ENCODE measurements at places on chromosomes 12 and 14.

DNA sequence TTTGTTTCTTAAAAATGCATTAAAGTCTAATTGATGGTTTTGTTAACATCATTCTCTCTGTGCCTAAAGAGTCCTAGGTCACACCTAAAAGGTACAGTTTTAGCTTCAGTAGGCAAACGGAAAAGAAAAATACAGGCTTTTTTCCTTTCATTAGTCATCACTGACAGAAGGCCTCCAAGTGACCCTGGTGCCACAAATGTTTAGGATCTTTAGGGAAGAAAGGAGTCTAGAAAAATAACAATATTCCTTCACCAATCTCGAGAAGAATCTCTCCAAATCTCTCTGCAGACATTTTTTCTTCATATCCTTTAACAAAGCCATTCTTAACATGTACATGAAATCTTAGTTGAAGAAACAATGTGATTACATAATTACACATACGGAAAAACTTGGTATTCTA lies 2.0 kb downstream of the DENND5B start:
- DNase-seq, result no peak

DNA sequence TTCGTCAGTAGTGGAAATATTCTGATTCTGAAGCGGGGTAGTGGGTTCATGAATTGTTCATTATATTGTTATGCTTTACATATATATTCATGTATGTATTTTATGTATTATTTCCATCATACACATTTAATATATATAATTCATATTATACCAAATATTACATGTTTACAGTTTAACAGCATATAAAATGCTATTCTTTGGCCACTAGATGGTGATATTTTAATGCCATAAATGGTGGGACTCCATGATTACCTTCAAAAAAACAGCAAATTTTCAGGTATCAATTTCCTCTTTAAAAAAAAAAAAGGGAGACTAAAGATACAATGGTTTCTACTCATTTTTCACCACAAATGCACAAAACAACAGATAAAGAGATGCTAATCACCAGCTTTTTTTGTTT lies 41.0 kb downstream of the BDKRB1 start:
- DNase-seq, result no peak

- no peak for DNase-seq
Observed at GRCh38 chr12:93279565-93280412, 97.9 kb upstream of the NUDT4 start.

- no peak for DNase-seq
Observed at GRCh38 chr14:104332634-104333270, 194.4 kb downstream of the KIF26A start.

DNA sequence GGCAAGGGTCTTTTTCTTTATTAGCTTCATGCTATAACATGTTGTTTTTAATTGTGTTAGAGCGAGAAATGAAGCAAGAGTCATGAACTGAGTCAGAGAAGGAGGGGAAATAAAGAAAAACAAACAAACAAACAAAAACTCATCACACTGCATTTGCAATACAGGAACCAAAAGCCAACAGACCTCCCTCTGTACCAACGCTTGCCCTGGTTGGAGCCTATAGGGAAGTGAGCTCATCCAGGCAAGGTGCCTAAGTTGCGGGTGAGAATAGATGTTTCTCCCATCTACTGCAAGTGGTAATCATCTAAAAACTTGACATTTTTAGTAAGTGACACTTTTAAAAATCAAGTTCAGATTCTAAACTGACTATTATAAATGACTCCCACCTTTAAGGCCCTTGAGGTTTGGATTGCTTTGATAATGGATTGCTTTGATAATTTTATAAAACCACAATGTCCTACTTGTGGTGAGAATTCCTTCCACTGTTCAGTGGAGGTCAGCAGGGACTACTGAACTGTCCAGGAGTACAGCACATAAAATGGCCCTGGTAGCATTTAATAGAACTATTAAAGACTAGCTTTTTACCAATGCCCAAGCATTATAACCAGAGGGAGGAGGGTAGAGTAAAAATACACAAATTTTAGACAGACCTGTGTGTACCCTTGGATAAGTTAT lies 31.3 kb downstream of the SLC38A1 start:
- no peak for DNase-seq

DNA sequence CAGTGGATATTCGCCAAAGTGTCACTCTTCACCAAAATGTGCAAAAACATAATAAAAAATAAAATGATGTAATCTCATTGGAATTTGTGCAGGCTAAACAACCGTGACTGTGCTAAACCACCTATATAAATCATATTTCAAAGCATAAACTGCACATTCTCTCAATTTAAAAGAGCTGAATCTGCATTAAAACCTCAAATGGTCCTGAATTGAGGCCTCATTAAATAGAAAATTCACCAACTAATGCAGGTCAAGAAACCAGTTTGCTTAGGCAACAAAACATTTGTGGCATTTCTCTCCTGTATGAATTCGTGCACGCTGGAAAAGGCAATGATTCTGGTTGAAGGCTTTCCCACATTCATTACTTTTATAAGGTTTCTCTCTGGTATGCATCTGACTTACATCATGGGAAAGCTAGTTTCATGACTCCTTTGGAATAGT lies 80.1 kb upstream of the IFNG-AS1 start:
- DNase-seq, result no peak

DNA sequence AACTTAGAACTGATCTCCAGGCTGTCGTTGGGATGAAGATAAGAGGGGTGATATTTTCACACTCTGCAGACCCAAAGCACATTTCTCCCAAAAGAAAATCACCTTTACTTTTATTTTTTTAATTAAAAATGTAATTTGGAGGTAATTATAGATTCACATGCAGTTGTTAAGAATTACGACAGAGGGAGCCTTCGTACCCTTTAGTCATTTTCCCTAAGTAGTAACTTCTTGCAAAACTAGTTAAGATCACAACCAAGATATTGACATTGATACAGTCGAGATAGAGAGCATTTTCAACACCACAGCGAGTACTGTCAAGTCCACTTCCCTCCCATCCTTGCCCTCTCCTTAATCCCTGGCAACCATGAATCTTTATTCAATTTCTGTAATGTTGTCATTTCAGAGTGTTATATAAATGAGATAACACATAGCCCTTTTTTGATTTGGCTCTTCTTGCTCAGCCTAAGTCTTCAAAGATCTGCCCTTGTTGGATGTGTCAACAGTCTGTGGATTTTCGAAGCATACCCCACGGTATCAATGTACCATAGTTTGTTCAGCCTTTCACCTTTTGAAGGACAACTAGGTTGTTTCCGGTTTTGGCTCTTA lies 39.6 kb downstream of the DNAH10 start:
- no peak for DNase-seq

DNA sequence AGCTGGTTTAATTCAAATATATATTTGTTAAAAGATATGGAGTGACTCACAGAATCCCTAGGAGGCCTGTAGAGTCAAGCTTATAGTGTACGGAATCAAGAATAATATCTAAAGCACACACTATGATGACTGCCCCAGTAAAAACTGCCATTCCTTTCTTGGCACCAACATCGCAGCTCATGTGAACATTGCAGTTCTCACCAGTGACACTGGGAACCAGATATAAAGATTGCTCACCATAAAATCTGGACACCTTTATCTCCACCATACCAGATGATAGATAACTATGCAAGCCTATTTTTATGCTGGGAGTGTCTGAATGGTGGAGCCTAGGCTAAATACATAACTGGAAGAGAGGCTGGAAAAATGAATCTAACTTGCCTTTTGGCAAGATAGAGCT lies 463.9 kb upstream of the TBX3 start:
- DNase-seq, result no peak

DNA sequence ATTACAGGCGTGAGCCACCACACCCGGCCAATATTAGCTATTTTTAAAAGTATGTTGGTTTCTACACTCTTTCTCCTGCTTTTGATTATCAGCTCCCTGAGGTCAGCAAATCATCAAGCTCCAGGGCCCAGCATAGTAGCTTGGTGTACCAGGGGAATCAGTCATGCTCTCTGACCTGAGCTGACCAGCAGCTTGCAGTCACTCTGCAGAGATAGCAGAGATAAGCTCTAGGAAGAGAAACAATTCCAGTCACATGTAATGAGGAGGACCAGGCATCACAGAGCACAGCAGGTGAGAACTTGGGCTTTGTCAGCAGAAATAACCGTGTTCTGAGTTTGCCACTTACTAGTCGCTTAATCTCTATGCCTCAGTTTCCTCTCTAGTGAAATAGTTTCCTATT lies 8.5 kb downstream of the PLEKHD1 start:
- no peak for DNase-seq

- DNase-seq, result peak; percentile 40
Observed at GRCh38 chr12:9750276-9751203, 10.2 kb downstream of the CD69 start.

- no peak for DNase-seq
Observed at GRCh38 chr12:2082321-2082720, 29.5 kb downstream of the CACNA1C start.

GRCh38 chr12:104701756-104702155 lies 245.0 kb downstream of the CHST11 start:
- no peak for DNase-seq

DNA sequence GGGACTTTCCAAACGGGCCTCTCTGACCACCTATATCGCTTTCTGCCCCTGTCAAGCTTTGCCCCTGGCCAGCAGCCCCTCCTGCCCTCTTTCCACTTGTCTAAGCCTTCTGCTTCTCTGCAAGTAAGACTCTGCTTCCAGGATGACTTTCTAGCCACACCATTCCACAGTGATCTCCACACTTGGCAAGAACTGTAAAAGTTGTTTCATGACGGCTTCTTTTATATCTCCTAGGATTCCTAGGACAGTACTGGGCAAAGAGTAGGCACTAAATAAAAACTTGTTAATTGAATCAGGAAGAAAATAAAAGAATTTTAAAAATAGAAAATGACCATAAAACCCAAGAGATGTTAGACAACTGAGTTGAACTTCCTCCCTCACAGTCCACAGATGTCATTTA lies 1.8 kb upstream of the PTPN21 start:
- no peak for DNase-seq

DNA sequence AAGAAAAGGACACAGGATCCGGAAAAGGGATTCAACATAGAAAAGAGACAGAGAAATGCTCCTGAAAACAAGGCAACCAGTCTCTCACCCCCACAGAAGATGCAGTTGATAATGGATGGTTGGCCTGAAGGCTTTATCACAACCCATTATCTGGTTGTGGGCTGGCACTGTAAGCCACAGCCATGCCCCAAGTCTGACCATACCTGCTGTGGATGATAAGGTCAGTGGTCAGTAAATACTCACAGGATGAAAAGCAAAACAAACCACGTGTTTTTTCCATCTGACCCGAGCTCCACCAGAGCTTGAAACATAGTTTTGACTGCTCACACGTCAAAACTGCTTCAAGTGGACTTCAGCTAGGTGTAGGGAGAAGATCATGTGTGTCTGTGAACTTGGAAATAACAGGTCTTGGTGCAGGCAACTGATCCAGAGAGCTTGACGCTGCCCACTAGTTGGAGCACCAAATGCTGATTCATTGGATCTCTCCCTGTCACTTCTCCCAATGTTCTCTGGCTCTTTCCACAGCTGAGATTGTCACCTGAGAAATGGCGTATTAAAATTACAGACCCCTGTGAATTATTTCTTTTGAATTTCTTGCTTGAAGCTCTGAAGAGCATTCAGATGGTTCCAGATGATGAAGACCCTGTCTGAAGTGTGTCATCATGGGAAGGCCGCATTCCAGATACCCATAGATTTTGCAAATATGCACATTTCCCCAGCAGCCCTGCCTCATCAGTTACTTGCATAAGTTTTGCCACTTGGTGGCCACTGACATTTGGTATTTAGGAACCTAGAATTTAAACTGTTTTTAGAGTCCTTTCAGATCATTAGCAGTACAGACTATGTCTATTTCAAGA lies 8.5 kb downstream of the TMEM233 start:
- no peak for DNase-seq

Data from T-helper 1 cell (primary cell).